ENCODE measurements at places on chromosomes 3 and 15.

DNA sequence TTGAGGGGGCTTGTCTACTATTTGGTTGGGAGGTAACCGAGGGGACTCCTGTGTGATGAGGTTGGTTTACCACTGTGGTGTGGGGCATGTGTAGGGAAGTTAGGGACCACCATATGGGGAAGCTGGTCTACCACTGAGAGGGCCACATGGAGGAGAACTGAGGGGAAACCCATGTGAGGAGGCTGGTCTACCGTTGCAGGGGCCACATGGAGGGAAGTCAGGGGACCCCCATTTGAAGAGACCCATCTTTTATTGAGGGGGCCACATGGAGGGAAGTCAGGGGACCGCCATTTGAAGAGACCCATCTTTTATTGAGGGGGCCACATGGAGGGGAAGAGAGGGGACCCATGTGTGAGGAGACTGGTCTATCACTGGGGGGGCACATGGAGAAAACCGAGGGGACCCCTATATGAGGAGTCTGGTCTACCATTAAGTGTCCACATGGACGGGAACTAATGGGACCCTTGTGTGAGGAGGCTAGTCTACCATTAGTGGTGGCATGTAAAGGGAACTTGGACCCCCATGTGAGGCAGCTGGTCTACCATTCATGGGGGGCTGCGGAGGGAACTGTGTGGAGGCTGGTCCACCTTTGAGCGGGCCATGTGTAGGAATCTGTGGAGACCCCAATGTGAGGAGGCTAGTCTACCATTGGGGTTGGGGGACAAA is 165.5 kb downstream of the FBLN2 start:
- no peak for DNase-seq

DNA sequence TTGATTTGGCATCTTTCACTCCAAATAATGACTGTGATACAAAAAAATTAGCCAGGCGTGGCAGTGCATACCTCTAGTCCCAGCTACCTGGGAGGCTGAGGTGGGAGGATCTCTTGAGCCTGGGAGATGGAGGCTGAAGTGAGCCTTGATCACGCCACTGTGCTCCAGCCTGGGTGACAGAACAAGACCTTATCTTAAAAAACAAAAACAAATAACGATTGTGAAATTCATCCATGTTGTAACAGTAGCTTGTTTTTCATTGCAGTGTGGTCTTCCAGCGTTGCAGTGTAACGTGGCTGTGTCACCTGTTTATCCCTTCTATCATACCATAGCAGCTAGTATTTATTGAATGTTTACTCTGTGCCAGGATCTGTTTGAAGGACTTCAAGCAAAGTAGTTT is 120.9 kb downstream of the ITPR1 start:
- no peak for DNase-seq

DNA sequence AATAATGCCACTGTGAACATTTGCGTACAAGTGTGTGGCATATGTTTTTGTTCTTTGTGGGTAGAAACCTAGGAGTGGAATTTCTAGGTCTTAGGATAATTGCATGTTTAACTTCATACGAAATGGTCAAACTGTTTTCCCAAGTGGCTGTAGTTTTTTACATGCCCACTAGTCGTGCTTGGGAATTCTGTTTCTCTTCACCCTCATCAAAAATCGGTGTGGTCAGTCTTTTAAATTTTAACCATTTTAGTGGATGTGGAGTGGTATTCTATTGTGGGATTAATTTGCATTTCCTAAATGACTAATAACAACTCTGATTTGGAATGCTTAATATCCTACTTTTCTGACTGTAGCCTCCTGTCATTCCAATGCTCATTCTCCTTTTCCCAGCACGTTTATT is 27.6 kb downstream of the ZFAND6 start:
- no peak for DNase-seq

DNA sequence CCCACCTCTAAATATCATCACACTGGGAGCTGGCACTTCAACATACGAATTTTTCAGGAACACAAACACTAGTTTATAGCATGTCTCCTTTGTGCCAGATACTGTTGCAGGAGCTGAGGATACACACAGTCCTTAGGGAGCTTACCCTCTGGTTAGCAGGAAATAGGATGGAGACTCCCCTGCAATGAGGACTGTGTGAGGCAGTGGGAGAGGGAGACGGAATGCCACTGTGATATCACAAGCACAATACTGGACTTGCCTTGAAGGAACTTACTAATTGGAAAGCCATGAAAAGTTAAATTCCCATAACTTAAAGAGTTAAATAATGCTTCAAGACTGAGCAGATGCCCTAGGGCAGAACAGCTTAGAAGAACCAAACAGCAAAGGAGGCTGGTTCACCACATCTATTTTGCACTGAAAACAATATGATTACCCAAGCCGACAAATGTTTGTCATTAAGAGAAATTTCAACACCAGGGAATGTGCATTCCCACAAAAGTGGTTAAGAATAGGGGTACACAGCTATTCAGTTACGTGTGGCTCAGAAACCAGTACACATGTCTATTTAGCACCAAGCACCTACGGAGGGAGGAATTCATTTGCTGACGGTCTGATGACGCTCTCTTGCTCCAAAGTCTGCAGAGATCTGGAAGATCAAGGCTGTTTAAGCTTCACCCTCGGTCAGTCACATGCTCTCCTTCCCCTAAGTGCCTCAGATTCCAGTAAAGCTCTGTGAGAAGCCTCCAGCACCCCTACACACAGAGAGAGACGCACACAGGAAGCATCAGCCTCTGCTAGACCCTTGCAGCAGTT is 5.2 kb downstream of the TBC1D2B start:
- DNase-seq: peak; percentile 94

- DNase-seq: no peak
Measured at GRCh38 chr3:120174811-120175539, 80.7 kb upstream of the GSK3B start.

DNA sequence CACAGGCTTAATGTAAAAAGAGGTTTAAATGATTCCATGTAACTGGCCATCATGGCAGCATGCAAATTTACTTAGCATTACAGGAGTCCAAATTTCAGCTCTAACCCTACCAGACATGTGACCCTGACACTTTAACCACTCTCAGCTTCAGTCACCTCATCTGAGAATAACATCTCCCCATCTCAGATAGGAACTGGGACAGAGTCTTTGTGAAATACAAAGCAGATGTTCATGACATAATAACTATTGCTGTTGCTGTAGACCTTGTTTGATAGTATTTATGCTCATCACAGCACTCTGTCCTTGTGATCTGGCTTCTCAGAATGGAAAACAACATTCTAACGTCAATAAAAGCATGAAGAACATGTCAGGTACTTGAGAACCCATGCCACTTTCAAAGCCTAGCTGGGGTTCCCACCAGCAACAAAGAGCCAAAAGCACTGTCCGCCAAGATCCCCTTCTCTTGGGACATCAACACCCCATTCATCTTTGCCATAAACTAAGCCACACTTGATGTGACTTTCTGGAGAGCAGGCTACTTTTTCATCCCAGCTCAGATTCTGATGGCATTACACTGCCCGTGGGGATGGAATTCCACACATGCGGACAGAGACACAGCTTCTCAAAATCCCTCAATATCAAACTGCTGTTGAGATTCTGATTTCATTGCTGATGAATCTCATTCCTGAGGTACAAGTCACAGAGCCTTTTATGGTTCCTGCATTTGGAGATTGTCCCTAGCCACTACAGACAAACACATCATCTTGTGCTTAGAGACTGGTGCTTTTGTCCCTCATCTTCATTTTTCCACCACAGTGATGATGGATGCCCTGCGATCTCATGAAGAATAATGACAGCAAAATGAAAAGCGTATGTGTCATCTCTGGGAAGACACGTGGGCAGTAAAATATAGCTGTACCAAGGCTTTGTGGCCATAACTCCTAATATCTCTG is 202.7 kb downstream of the TNIK start:
- DNase-seq: peak; percentile 30

- peak; percentile 34 for DNase-seq
Measured at GRCh38 chr15:44711743-44712345, 527 bp downstream of the B2M start.

DNA sequence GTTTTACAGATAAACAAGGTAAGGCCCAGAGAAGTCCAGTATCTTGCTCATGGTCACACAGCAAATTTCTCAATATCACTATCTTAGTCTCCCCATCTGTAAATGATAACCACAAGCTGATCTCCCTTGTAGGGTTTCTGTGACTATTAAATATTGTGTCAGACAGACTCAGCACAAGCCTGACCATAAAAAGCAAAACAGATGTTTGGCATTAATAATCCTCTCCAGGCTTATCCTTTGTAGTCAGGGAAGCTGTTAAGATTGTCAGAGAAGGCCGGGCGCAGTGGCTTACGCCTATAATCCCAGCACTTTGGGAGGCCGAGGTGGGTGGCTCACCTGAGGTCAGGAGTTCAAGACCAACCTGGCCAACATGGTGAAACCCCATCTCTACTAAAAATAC is 173.2 kb upstream of the PRICKLE2 start:
- DNase-seq: peak; percentile 93

GRCh38 chr3:133157716-133158115 is 119.5 kb downstream of the TMEM108 start:
- no peak for DNase-seq

DNA sequence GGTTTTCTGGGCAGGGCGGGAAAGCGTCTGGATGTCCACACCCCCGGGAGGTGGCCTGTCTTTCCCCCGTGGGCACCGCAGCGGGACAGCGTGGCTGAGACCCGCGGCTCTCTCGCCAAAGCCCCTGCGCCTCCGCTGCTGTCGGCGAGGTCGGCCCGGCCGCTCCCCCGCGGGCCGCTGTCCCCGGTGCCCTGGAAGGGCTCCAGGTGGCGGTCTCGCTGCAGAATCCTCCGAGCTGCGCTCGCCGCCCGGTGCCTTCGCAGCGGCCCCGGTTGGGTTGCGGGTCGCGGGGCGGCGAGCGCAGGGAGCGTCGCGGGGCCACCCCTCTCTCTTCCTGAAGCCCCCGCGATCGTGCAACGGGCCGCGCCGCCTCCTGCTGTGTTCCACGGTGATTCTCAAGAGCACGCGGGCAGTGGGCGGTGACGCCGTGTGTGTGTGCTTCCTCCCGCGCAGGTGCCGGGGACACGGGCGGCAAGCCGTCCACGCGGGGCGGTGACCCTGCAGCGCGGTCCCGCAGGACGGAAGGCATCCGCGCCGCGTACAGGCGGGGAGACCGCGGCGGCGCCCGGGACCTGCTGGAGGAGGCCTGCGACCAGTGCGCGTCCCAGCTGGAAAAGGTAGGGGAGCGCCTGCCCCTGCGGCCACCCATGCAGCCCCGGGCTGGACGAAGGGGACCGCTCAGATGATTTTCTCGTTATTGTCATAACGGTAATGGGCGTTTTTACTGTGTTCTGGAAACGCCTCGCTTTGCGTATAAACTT is 54.4 kb downstream of the LRRK1 start:
- no peak for DNase-seq

- DNase-seq: no peak
Measured at GRCh38 chr15:36691579-36692357, 112.3 kb downstream of the CDIN1 start.

DNA sequence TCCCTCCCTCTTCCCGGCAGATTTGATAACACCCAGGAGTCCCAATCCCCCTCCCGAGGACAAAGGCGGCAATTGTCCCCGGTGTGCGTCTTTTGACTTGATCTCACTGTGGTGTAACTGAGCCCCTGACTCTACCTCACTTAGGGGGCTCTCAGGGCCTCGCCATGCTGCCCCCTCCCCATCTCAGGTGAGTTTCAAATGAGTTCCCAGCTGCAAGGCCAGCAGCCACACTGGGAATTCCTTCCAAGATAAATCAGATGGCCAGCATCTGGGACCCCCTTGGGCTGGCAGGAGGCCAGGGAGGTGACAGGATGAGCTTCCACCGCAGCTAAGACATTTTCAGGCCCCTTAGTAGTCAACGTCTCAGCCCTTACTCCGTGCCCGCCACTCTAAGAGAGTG is 35.0 kb downstream of the WNT7A start:
- no peak for DNase-seq

DNA sequence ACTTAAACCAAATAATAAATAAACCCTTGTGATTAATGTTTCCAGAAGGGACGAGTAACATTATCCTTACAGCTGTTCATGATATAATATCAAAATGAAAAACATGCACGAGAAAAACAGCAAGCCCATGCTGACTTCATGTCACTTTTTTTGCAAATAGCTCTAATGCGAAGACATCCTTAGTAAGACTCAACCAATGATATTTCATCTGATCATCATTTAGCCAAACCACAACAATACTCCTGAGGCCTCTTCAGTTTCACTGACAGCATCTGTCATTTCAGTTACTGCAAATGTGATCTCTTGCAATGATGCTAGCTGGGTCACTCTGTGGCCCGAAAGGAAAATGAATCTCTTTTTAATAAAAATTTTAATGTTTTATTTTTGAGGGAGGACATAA is 74.0 kb downstream of the POLR2M start:
- peak; percentile 24 for DNase-seq

DNA sequence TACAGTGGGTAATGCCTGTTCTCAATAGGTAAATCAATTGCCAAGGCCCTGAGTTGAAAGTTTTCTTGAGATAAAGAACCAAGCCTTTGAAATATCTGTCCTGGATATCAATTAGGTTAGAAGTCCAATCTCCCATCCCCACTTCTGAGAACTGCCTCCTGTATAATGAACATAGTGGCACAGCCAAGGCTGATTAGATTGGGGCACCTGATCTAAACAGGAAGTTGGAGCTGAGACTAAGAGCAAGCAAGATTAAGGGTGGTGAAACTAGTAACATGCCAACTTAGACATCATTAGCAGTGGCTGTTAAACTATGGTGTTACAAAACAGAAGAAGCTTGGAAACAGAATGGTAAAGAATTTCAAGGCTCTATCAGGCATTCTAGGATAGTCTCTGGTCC is 137.7 kb upstream of the TMEM108 start:
- no peak for DNase-seq

- no peak for DNase-seq
Measured at GRCh38 chr3:46557814-46558183, 8.3 kb downstream of the LRRC2 start.

GRCh38 chr15:92942706-92943105 is 42.6 kb downstream of the CHD2 start:
- DNase-seq: no peak

DNA sequence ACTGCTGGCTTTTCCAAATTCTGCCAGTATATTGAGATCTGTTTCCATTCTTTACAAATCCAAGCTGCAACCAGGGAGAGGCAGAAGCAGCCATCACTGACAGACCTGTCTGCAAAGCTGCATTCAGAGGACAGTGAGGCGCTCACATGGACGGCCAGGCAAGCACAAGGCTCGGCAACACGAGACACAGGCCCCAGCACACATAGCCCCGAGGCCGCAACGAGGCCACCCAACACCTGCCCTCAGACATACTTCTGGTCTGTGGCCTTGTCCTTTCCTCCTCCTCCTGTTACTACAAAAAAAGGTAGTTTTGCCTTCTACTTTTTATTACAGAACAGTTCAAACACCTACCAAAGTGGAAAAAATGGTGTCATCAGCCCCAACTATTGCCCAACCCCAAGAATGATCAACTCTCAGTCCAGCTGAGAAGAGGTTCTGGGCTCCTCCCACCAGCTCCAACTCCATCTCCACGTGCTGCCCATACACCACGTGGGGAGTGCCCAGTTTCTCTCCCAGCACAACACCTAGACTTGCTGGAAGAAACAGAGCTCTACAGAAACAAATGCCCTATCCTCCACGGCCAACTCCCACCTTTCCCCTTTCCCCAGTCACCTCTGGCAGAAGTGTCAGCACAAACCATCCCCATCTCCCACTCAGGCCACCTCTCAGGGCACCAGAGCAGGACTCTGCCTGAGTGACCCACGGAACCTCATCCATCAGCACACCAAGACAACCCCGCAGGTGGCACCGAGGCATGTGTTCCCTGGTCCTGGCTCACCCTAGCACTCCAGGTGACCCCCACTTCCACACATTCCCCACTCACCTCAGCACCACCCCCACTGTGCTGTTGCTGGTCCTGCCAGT is 7.4 kb downstream of the ZXDC start:
- peak; percentile 54 for DNase-seq
